Thoracic aorta (tissue), 2 donors: ENCODE measurements at places on chromosomes 12 and 14.

DNA sequence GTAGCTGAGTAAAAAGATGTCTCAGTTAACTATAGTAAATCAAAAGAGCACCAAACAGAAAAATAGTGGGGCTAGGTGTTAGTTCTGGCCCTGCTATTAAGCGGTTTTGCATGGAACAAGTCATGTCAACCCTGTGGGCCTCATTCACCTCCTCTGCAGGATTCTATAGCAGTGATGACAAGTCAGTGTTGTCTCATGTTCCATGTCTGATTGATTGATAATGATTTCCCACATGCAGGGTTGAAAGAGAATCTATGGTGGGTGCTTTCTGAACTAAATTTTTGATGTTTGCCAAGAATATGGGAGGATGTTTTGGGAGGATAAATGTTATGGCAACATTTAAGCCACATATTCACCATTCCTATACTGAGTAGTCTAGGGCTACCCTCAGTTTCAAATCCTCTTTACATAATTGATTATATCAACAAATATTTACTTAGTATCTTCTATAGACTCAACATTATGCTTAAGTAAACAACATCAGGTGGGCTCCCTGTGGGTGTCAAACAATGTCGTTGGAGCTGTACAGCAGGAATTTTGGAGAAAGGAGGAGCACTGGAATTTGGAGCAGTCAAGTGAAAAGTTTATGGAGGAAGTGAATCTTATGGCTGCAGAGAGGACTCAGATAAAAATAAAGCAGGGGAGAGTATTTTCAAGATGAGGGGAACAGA is 48.6 kb downstream of the IRAK3 start:
- no peak for DNase-seq

DNA sequence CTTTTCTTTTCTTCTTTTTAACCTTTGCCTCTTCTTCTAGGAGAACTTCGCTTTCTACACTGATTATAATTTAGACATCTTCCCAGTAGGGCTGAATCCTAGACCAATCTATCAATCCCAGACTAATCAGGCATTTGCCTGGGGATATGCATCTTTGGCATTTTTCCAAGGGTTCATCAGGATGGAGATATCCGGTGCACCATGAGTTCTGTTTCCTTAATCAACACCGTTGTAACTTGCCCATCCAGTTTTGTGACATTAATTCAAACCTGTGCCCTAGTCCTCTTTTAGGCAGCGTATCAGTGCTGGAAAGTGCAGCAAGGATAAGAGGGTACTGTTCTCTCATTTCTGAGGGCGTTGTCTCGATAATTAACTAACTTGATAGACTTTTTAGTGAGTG is 617 bp upstream of the MGP start:
- DNase-seq, result no peak

DNA sequence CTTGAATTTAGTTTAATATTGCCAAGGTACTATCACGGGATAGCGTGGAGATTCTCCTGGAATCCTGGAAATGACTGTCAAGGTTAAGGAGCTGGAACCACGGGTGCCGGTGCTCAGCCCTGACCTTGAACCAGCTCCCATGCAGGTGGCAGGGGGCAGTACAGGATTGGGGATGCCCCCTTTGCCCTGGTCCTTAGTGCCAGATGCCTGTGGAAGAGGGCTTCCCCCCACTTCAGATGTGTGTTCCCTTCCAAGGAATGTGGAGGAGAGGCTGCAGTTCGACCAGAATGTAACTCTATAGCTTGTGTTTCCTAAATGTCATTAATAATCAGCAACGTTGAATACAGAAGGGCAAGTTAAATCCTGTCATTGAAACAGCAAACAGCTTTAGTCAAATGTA is 258.9 kb downstream of the VRK1 start:
- no peak for DNase-seq

DNA sequence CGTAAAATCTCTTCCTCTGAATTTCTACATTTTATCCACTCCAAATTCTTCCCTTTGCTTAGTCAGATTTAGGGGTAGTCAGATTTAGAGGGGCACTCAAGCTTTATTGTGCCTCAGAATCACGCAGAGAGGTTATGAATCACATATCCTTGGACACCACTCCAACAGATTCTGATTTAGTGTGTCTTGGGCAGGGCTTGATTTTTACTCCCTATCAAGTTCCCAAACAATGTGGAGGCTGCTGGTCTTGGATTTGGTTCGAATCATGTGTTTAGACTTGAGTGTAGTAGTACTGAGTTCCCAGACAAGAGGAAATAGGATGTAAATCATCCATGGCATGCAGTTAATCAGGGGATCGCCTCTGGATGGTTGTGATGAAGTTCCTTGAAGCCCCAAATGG is 298.1 kb upstream of the CLEC14A start:
- no peak for DNase-seq

GRCh38 chr12:32201976-32202375 is 95.3 kb downstream of the BICD1 start:
- DNase-seq, result no peak

DNA sequence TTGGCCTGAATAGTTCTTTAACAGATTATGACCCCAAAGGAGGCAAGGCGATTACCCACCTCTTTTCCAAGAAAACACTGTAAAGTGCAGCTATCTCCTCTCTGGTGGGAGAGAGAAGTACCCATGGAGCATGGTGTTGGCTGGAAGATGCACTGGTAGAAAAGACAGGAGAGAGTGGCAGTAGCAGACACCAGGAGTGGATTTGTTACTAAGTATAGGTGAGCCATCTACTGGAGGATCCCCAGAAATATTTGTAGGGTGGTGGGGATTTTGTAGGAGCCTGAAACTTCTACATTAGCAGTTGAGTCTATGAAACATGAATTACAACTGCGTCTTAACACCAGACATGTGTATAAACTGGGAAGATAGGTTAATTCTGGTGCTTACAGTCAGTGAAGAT is 148.0 kb downstream of the SLC38A4 start:
- DNase-seq, result no peak

DNA sequence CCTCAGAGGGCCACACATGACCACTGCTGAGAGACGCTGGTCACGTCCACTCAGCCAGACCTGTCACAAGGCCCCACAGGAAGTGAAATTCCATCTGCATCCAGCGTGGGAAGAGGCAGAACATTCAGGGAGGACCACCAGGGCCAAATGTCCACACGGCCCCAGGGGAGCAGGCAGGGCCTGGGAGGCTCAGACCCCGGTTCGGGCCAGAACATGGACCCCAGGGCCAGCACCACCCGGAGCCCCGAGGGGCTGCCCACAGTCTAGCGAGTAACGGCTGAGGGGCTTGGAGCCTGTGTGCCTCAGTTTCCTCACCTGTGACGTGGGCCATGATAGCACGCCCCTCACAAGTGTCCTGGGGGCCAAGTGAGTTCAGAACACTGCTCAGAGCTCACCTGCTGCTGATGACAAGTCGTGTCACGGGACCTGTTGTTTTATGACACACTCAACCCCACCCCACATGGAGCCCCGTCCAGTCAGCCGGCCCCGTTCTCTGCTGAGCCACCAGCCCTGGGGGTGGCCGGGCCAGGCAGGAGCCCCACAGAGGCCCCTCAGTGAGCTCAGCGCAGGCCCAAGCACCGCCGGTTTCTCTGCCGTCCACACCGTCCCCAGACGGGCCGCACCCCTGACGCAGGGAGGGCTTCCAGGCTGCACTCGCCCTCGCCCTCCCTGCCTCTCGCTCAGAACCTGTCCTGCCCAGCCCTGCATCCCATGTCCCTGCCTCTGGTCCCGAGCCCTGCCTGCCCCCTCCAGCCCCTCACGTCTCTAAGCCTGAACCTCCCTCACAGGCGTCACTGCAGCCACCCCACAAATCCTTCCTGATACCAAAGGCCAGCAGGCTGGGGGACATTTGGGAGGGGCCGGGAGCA is 79.5 kb upstream of the GALNT9 start:
- no peak for DNase-seq

DNA sequence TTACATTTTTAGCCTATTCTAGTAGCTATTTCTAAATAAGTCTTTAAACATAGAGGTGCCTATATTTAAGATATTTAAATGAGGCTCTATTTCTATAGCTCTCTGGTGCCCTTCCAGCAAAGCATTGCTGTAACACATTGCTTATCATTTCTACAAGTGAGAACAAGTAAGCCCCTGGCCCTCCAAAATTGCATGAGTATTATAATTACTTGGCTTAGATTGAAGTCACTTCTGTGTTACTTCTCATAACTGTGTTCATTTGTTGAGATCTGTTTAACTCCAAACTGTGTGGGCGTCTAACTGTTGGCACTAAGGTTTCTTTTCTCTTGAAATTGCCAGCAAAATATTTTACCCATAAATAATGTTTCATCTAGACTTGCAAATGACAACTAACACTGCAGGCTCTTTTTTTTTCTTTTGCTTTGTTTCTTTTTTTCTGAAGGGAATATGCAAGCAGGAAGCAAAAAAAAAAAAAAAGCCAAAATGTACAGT is 66.5 kb downstream of the DAD1 start:
- DNase-seq, result no peak

- no peak for DNase-seq
Observed at GRCh38 chr14:21069388-21070082, 569 bp upstream of the ARHGEF40 start.

- peak; percentile 8 for DNase-seq
Observed at GRCh38 chr12:26195641-26196420, 458 bp downstream of the SSPN start.

DNA sequence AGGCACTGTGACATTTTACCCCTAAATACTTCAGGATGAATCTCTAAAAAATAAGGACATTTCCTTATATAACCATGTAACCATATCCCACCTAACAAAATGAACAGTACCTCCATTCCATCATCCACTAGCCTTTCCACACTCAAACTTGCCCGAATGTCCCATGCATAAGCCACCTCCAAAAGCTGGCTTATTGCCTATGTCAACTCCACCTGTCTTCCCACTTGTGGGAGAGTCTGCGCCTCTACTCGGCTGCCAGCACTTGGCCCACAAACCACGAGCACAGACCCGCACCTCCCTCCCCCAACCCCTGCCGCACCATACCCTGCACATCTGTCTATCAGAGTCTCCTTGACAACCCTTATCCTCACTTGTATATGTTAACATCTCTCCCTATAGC is 165.8 kb downstream of the CALM1 start:
- no peak for DNase-seq

DNA sequence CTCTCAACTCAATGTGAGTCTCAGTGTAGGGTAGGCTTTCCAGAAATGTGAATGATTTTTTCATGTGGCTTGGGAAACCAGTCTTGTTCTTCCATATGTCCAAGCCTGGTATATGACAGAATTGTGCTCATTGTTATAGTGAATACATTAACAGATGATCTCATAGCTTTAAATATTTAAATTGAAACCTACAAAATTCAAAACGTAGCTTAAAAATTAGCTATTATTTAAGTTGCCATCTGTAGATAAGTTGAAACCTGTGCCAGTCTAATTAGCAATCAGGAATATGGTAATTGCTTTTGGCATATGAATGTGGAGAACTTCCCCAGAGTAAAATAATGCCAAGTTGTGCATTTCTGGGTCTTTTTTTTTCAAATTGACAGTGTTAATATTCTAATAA is 891.6 kb upstream of the SEL1L start:
- no peak for DNase-seq

- no peak for DNase-seq
Observed at GRCh38 chr14:69841656-69842055, 37.6 kb upstream of the SMOC1 start.

- DNase-seq, result no peak
Observed at GRCh38 chr12:68264857-68265256, 11.5 kb upstream of the IL22 start.

- no peak for DNase-seq
Observed at GRCh38 chr12:101962486-101962885, 85.1 kb downstream of the DRAM1 start.

DNA sequence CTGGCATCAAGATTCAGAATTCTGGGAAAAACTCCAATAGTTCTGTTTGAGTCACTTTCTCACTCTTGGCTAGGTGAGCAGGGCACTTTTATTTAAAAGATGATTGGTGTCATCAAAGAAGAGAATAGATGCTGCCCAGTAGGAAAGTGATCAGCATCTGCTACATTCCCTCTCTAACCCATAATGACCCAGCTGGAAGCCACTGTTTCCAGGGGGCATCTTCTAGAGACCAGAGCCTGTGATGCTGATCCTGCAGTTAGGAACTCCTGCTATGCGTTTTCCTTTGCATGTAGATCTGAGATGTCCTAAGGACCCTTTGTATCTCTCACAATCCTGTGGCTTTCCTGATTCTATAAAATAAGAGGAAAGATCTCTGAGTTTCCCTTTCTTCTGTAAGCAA is 79.9 kb upstream of the TMTC1 start:
- no peak for DNase-seq

- no peak for DNase-seq
Observed at GRCh38 chr14:51682411-51682810, 30.7 kb downstream of the FRMD6 start.

- DNase-seq, result no peak
Observed at GRCh38 chr14:62824086-62824485, 221.2 kb downstream of the KCNH5 start.

- DNase-seq, result no peak
Observed at GRCh38 chr12:27899151-27899661, 73.3 kb downstream of the PTHLH start.

DNA sequence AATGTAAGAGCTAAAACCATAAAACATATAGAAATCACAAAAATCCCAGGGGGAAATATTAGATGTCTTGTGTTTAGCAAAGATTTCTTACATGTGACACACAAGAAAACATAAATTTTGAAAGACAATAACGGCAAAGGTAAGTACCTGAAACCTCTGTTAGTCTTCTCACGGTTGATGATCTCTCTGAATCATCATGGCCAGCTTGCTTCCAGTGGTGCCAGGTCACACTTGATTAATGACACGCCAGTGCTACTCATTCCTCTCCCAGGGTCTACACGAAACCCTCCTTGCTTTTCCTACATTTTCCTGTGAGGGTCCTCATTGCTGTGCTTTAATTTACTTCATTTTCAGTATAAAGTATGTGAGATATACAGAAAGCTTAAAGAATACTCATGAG is 114.4 kb upstream of the PARP11 start:
- no peak for DNase-seq

GRCh38 chr14:104134061-104134965 is 4.1 kb upstream of the KIF26A start:
- no peak for DNase-seq

DNA sequence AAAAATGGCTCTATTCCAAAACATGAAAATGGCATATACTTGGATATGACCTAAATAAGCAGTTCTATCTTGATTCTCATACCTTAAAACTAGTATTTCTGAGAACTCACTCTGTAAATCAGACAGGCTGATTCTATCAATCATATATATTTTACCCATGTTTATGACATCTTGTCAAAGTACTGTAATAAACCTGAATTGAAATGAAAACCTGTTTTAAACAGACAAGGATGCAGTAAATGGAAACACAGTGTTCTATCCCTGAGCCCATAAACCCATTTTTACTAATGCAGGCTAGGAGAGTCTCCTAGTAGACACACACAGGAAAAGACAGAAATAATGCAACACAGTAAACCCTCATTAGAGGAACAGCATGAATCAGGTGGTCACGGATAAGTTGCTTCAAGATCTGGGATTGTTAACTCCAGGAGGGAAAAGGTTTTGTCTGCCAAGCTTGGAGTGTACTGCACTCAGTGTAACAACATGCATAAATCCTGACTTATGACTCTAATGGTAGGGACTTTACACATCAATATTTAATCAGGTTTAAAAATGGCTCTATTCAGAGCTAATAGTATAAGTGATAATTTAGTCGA is 93.6 kb upstream of the CPNE8 start:
- no peak for DNase-seq

- no peak for DNase-seq
Observed at GRCh38 chr12:81819991-81820633, 61.0 kb upstream of the PPFIA2 start.
